ENCODE measurements at places on chromosomes 6 and 20.

DNA sequence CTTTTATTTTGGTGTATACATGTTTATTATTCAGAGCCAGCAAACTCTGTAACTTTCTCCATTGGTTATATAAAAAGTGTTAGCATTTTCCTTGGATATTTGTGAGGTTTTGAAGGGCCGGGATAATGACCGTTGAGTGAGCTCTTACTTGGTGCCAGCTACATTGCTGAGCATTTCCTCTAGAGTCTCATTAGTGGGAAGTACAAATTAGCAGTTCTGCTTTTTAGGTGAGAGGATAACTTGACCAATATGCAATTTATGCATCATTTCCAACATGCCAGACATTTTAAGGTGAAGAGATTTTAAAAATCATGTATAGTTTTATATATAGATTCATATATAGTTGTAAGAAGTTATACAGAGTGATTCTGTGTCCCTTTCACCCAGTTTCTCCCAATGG, 84.3 kb downstream of the CARMIL1 start:
- no peak for DNase-seq

GRCh38 chr20:676315-676937, 824 bp upstream of the SCRT2 start:
- no peak for DNase-seq

GRCh38 chr20:36919715-36920333, 31.7 kb downstream of the SAMHD1 start:
- DNase-seq: no peak

GRCh38 chr6:25537349-25538018, 114.5 kb upstream of the SCGN start:
- DNase-seq: no peak
